ENCODE measurements at places on chromosomes 16 and 17. TPM values are rescaled to one million over a fixed set of nuclear protein-coding genes. Genes with fewer than 3 reads are reported as not detected.

PRKCA gene
- total RNA-seq: 126 TPM

DNA sequence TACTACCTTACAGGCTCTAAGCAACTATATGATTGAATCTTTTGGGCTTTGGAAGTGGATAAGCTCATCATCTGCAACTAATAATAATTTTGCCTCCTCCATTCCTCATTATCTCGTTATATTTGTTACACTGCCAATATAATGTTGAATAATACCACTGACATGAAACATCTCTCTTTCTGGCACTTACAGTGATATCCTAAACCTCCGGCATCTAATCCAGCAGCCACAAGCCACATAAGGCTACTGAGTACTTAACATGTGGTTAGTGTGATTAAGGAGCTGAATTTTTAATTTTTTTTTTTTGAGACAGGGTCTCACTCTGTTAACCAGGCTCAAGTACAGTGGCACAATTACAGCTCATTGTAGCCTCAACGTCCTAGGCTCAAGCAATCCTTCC, 9.6 kb downstream of the CDC42EP4 start:
- H3K4me1 ChIP-seq: peaks cover 52% of the 10 kb centered on the region
- H3K36me3 ChIP-seq: peaks cover 28% of the 10 kb centered on the region
- no peaks in the 10 kb centered on the region for H3K27me3 ChIP-seq
- H3K27ac ChIP-seq: no peak overlapping the region
- no peak for DNase-seq

KRT35 gene
- not detected for total RNA-seq

DNA sequence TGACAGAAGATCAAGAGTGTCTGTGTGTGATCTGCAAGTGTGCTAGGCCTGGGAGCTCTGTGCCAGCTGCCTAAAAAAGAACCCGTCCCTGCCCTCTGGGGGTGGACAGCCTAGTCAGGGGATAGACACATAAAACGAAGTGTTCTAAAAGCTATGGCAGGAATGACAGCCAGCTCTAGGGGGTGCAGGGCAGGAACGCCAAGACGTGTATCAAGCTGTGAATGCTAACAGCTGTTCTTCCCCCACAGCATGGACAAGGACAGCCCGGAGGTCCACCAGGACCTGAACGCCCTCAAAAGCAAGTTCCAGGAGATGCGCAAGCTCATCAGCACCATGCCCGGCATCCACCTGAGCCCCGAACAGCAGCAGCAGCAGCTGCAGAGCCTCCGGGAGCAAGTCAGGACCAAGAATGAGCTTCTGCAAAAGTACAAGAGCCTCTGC, 5.1 kb downstream of the RASD1 start:
- no peak overlapping the region for H3K4me3 ChIP-seq
- H3K36me3 ChIP-seq: peaks cover 27% of the 10 kb centered on the region
- H3K27me3 ChIP-seq: no peaks in the 10 kb centered on the region
- H3K4me1 ChIP-seq: no peaks in the 10 kb centered on the region
- no peak overlapping the region for H3K27ac ChIP-seq

- no peaks in the 10 kb centered on the region for H3K27me3 ChIP-seq
- DNase-seq: peak; percentile 32
- peaks cover 5% of the 10 kb centered on the region for H3K4me1 ChIP-seq
- H3K4me3 ChIP-seq: peak overlapping the region; percentile 83
- H3K27ac ChIP-seq: peak overlapping the region; percentile 79
These were observed 715 bp downstream of the TLCD3A start for GRCh38 chr17:732902-733720.

DNA sequence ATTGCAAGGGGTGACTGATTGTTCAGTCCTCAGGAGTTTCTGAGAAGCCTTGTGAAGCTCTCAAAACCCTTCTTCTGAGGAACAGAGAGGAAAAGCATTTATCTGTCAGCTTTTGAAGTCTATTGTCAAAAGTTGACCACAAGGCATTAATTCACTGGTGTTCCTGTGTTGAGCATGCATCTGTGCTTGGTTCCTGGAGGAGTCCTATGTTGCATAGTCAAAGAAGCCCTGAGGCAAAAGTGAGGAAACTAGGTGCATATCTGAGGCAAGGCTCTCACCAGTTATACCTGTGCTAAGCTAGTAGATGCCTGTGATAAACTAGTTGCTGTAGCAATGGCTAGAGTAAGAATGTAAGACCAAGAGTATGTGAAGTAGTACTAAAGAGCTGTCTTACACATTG, 1.8 kb upstream of the HEATR6 start:
- no peak overlapping the region for H3K4me3 ChIP-seq
- peaks cover 19% of the 10 kb centered on the region for H3K36me3 ChIP-seq
- H3K27me3 ChIP-seq: no peaks in the 10 kb centered on the region
- DNase-seq: no peak
- H3K27ac ChIP-seq: no peak overlapping the region

- no peak overlapping the region for H3K27ac ChIP-seq
- peaks cover 31% of the 10 kb centered on the region for H3K36me3 ChIP-seq
- H3K4me1 ChIP-seq: no peaks in the 10 kb centered on the region
- no peaks in the 10 kb centered on the region for H3K27me3 ChIP-seq
These were observed 23.4 kb downstream of the NDEL1 start for GRCh38 chr17:8459107-8459506.

DNA sequence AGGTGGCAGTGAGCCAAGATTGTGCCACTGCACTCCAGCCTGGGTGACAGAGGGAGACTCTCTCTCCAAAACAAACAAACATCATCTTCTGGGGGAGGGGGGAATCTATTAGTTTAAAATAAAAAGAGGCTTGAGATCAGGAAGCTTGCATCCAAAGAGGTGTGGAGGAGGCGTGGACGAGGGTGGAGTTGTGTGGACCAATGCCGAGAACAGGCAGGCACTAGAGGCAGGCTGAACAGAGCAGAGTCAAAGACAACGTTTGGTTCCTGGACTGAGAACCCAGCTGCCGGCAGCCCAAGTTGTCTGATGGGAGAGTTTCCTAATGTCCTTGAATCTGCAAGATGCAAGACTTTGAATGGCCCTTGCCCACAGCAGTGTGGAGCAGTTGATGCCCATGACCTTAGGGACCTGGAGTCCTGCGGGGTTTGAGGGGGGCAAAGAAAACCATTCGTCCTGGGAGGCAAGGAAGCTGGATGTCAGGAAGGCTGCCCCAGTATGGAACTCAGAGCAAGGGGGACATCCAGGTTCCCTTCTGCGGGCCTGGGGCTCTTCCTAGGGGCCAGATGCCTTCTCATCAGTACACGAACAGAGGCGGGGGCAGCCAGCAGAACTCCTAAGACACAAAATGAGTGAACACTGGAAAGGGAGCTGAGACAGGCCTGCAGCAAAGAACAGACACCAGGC, 9.2 kb downstream of the TBC1D16 start:
- no peaks in the 10 kb centered on the region for H3K27me3 ChIP-seq
- peaks cover 15% of the 10 kb centered on the region for H3K36me3 ChIP-seq
- no peak overlapping the region for H3K27ac ChIP-seq

- H3K27ac ChIP-seq: no peak overlapping the region
- H3K4me1 ChIP-seq: no peaks in the 10 kb centered on the region
- H3K27me3 ChIP-seq: no peaks in the 10 kb centered on the region
- no peaks in the 10 kb centered on the region for H3K36me3 ChIP-seq
- H3K4me3 ChIP-seq: no peak overlapping the region
These were observed 500.2 kb downstream of the CDH11 start for GRCh38 chr16:64621616-64622015.

TMEM92 gene
- 4.8 TPM for total RNA-seq

Data from Calu3 (cell line).